ENCODE measurements at places on chromosomes 3 and 15.

DNA sequence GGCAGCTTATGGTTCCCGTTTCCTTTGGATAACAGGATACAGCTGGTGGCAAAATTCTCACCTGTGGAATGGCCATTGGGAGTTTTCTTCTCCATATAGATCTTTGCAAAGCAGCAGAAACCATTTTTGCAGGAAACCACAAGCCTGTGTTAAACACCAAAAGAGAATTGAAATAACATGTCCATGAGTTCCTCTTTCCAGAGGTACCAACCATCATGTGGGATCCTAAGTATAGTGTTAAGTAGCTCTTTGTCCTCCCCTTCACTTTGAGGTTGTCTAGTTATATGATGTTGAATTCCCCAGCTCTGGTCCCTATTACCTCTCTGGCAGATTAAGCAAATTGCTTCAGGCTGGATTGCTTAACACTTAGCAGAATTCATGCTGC, 94.9 kb downstream of the AKAP13 start:
- no peak for DNase-seq

GRCh38 chr3:143806038-143806437, 42.2 kb downstream of the SLC9A9 start:
- DNase-seq, result no peak

- no peak for DNase-seq
Measured at GRCh38 chr3:182182531-182182968, 470.8 kb downstream of the SOX2 start.

GRCh38 chr3:24128199-24129005, 183.3 kb downstream of the NR1D2 start:
- DNase-seq, result no peak

GRCh38 chr15:57216288-57216687, 160.0 kb upstream of the CGNL1 start:
- DNase-seq, result no peak

- DNase-seq, result no peak
Measured at GRCh38 chr3:64815195-64815631, 127.4 kb upstream of the ADAMTS9 start.

GRCh38 chr3:136931606-136932005, 26.2 kb upstream of the IL20RB start:
- no peak for DNase-seq

DNA sequence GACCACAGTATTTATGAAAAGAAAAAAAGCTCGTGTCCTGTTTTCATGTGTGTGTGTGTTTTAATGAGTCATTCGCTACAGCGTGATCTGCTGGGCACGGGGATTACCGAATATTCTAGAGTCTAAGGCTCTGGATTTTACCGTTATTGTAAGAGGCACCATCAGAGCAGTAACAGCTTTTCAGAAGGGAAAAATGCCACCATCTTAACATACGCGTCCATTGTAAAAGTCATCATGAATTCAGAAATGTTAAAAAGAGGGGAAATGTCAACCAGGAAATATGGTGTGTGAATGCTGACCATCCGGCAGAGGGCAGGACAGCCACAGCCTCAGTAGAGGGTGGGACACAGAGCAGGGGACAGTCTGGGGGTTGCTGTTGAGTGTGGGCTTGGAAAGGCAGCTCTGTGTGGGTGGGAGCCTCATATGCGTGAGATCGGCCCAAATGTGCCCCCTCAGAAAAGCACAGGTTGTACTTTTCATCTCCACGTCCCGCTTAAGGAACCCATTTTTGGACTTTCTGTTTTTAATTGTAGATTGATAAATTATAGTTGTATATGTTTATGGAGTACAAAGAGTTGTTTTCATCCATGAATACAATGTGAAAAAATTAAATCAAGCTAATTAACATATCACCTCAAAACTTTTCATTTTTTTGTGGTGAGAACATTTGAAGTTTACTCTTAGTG, 69.6 kb downstream of the ASB7 start:
- no peak for DNase-seq

GRCh38 chr3:80677796-80678195, 910.0 kb upstream of the ROBO1 start:
- no peak for DNase-seq

GRCh38 chr3:64408770-64409169, 183.5 kb upstream of the PRICKLE2 start:
- DNase-seq, result no peak

Data from amygdala (tissue), 56 donors.